ENCODE measurements at places on chromosomes 3 and 15.

- DNase-seq = no peak
Measured at GRCh38 chr15:45186771-45187577, 792 bp downstream of the SHF start.

DNA sequence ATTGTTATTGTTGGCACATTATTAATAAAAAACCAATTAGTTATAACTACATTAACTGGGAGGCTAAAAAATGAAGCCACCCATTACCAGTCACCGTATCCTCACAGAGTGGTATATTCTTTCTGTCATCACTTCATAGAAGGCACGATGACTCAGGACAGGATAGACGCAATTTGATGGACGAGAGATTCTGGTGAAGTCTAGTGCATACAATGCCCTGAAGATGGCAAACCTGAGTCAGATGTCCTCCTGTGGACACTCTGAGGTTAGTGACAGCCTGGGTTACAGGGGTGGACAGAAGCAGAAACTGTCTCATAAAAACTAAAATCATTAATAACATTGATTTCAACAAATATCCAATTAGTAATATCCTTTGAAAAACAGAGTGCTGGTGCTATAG is 150.3 kb downstream of the SLC9A9 start:
- peak; percentile 54 for DNase-seq

GRCh38 chr15:80674245-80674614 is 20.9 kb upstream of the ABHD17C start:
- peak; percentile 8 for DNase-seq

GRCh38 chr3:177529071-177529550 is 331.8 kb upstream of the TBL1XR1 start:
- DNase-seq = no peak

- DNase-seq = no peak
Measured at GRCh38 chr3:153640689-153641665, 479.0 kb downstream of the RAP2B start.

DNA sequence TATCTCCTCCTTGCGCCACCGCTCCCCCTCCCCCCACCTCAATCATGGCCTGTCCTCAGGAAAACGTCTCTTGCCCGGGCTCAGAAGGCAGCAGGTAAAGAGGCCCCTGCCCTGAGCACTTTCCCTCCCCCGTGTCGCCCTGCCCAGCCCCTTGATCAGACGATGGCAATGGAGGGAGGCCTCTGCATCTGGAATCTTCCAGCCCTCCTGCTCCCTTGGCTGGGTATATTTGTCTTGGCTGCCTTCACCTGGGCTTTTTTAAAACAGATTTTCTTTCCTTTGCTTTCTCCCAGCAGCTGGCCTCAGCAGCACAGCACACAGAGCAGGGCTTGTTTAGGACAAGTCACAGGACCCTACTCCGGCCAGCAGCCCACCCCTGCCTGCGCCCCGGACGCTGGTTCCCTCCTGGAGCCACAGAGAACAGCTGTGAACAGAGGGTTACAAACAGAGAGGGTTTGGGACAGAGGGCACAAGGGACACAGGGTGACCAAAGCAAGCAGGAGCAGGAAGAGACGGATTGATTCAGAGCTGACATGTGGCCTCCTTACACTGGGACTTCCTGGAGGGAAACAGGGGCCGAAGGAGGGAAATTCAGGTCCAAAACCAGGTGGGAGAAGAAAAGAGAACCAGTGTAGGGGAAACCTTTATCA is 78.7 kb downstream of the ISG20 start:
- DNase-seq = no peak

GRCh38 chr3:49358884-49359225 is 702 bp upstream of the GPX1 start:
- DNase-seq = no peak

GRCh38 chr3:17833786-17834559 is 91.5 kb upstream of the TBC1D5 start:
- DNase-seq = peak; percentile 34

DNA sequence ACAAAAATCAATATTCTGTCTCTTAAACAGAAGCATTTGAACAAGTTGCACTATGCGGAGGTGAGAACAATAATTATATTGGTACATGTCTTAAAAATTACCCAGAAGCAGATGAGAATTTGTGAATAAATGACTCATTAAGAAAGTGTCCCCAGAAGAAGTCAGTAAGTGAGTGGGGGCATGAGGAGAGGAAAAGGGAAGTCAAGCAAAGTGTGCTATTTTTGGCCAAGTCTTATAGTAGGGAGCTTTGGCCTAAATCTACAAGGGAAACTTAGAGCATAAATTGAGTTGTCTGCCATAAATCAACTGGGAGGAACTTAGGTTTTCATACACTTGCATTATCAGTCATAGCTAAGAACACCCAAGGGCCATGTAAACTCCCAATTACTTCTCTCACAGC is 86.9 kb upstream of the SATB1 start:
- DNase-seq = no peak

GRCh38 chr3:194685718-194686413 is at the start of gene FAM43A:
FAM43A (plus strand) TSS chr3:194685883; CDS start chr3:194686827, 944 bp downstream.
- DNase-seq = peak; percentile 94

- DNase-seq = no peak
Measured at GRCh38 chr15:99983171-99983885, 250.1 kb upstream of the LYSMD4 start.

- no peak for DNase-seq
Measured at GRCh38 chr3:60307562-60308199, 943.6 kb downstream of the FHIT start.

DNA sequence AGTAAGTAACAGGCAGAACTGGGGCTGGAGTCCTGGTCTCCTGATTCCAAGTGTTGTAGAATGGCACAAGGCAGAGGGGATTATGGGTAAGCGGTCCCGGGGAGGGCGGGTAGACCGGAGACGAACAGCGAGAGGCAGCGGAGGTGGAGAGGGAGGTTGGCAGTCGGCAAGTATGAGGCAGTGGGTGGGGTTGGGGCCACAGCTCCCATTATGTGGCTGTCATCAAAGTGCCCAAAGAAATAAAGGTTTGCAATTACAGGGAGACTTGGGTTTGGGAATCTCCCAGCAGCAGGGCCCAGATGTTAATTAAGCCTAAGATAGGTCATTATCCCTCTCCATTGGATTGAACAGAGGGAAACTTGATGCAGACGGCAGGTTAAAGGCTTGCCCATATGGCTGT is 16.9 kb downstream of the FAM43A start:
- no peak for DNase-seq

DNA sequence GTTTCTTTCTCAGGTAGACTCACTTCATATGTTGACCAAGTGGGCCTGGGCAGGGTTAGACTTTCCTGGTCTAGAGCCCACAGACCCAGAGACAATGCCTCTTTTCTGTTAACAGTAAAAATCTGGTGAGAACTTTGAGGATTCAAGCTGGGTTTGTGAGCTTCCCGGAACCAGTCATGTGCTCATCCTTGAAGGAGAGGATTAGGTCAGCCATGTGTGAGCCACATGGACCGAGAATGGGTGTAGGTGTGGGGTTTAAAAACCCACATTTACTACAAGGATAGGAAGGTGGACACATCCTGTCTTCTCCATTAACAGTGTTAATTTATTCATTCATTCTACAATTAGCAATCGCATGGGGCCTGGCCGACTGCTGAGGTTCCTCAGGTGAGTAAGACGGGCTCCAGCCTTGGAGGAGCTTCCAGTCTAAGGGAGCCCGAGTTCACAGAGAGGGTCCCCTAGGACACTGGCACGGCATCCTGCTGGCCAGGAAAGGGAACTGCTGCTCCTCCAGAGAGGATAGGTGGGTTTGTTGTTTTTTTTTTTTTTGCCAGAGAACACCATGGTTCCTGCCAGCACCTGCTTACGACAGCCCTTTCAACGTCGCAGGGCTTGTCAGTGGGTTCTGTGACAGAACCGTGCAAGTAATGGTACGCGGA is 69.0 kb downstream of the SQOR start:
- no peak for DNase-seq

DNA sequence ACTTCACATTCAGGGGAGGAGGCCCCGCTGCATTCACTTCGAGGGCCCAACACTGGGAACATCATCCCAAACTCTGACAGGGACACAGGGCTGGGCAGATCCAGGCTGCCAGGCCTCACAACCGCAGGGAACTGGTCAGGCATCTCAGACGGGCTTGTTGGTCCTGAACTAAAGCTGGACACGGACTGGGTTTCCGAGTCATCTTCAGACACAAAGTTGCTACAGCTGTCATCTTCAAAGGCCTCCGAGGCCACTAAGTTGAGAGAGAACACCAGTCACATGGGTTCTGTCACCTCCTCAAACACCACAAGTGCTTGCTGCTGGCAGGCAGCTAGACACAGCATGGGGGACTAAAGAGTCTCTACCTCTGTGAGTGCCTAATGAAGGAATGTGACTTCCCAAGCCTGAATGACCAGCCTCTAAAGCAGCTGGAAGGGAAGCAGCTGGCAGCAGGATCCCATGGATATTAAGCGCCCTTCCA is 50.9 kb downstream of the CAPN7 start:
- no peak for DNase-seq

- DNase-seq = no peak
Measured at GRCh38 chr15:40345225-40345866, 4.6 kb upstream of the CCDC9B start.

DNA sequence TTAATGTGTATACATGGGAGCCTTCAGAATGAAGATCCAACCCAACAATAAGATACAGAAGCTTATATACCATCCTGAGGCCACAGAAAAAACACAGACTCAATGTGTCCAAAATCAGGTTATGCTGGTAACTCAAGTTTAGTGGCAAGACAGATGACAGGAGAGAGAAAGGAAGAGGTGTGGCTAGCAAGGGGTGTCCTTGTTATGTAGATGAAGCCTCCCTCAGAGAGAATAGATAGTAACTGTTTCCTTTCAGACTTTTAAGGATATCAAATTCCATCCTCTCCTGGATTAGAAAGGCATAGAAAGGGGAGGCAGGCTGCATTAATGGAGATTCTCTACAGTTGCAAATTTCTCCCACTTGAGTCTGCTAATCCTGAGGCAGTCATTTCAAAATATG is 447.4 kb downstream of the GABRB3 start:
- DNase-seq = no peak

DNA sequence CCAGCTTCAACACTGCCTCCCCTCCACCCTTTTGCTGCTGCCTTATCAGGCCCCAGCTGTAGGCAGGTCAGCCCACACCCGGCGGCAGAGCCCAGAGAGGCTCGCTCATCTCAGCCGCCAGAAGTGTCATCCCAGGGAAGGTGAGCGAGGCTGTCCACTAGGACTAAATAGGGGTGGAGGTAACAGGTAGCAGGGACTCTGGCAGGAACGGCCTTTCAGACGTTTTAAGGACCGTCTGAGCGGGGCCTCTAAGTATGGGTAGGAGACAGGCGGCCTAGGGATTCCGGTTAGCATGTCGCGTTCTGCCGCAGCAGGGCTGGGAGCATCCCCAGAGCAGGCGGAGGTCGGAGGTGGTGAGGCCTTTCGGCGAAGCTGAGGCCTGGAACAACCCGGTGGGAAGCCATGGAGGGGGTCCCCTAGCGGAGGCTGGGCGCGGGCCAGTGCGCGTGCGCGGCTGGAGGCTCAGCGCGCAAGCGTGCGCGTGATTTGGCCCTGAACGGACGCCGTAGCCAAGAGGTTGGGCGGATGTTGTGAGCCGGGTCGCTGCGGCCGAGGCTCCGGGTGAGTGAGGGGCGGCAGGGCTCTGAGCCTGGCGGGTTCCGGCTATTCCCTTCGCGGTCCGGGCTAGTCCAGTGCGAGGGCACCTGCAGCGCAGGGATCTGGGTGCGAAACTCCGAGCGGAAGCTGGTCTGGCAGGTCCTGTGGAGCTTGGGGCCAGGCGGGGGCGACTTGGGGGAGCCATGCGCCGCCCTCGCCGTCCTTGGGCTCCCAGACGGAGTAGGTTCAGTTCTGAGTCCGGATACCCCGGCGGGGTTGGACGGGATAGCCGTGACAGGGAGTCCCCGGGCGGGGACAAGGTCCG is at the start of the genes MST1 and RNF123:
TSS of gene MST1 (minus strand) at position 429 of the 862 bp plus-strand sequence. CDS start 783 bp downstream, outside the sequence.
TSS of gene RNF123 (plus strand) at position 512 of the 862 bp plus-strand sequence. CDS start 1,609 bp downstream, outside the sequence.
- DNase-seq = peak; percentile 88

Data from MCF 10A (cell line).